ENCODE measurements at places on chromosomes 13 and 19. TPM values are rescaled to one million over a fixed set of nuclear protein-coding genes. Genes with fewer than 3 reads are reported as not detected.

DNA sequence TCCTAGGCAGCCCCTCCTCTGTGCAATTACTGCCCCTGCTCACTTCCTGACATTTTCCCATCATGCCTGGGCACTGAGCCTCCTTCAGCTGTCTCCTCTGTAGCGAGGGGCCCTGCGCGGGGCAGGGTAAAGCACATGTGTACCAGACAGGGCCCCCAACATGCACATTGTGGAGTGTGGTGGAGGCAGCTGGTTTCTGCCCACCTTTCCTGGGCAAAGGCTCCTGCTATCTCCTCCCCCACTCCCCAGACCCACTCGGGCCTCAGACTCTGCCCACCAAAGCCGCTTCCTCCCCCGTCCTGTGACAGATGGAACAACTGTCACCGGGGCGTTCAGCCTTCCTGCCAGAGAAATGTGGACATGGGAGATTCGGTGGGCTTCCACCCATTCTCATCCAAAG lies 2.9 kb upstream of the KPTN start:
- no peak for DNase-seq

- peak; percentile 95 for DNase-seq
Observed at GRCh38 chr19:7488736-7489353, at the start of gene PEX11G. TSS of gene PEX11G (minus strand) at chr19:7489035. CDS start at chr19:7489010, 25 bp downstream.

Gene PLEKHG2
- 10.7 TPM for total RNA-seq

Gene LENG9
- total RNA-seq = 3.9 TPM

DNA sequence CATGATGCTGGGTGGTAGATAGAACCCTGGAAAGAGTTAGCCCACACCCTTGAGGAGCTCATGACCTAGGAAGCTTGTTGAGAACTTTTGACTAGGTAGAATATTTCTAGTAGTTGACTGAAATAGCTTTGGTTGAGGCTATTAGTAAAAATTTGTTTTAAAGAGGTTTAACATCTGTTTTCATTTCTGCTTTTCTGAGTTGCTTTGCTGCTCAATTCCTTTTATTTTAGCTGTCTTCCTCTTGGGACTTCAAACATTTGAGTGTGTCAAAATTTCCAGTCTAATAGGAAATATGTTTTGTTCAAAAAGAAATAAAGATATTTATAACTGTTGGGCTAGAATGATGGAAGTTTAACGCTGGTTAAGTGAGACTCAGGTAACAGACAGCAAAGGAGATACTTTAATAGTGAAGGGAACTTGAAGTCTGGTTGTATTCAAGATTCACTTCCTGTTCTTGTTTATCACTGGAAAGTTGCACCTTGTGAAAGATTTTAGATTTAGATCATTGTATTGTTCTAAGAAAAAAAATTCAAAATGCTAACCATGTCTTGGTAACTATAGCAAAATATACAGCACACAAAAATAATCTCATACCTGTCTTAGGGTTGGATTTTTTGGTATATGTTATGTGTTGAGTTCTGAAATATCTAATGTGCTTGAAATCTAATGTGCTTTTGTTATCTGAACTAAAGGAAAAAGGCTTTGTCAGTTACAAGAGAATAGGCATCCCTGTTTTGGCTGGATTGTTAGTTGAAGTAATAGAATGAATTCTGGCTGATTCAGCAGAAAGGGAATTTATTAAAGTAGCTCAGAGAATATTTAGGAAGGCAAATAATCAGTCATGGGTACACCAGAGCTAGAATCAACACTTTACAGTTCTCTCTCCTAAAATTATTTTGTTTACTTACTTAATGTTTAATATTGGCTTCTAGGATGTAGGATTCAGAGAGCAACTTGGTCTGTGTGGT lies 24.4 kb upstream of the GPR18 start:
- DNase-seq = no peak

- DNase-seq = no peak
Observed at GRCh38 chr19:35206379-35206778, 22.2 kb downstream of the FAM187B start.

- no peak for DNase-seq
Observed at GRCh38 chr13:79870123-79870522, 389.2 kb downstream of the NDFIP2 start.

DNA sequence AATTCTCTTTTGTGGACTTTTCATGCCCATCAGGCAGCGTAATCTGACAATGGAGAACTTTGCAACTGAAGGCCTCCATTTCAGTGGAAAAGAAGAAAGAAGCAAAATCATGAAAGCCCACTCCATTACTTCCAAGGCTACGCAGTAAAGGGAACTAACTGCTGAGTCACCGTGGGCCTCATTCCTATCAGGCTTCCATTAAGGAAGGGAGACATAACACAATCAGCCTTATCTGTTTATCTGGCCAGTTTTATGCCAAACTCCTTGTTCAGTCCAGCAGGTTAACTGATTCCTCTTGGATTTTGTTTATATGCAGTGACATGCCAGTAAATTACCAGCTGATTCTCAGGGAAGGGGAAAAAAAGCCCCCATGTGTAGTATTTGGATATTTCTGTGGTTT lies 56.8 kb upstream of the KATNAL1 start:
- no peak for DNase-seq

Gene IL4I1
- total RNA-seq = 0.41 TPM

DNA sequence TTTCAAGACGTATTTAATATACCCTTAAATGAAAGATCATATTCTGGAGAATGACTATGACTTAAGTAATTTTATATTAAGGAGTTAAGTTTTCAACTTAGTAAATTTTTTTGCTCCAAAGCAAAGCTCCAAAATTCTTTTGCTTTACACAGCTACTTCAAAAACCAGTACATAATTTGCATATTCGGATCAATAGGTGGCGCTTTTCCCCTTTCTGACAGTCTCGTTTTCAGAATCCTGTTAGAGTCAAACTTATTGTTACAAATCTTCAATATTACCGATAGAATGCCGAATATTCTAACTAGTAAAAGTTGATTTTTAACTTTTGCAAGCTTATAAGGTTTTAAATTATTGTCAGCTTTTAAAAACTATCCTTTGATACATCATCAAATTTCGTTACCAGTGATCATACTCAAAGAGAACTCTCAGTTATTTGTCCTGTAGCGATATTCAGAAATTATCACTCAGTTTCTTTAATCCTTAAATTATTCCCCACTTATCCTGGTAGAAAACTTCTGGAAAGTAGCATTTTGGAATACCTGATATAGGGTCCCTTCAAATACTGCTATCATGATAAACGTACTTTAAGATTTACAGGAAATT lies 852.7 kb upstream of the KLHL1 start:
- no peak for DNase-seq

GRCh38 chr13:49567491-49567890 lies 17.9 kb downstream of the RCBTB1 start:
- no peak for DNase-seq

Gene KLK7
- not detected for total RNA-seq

- no peak for DNase-seq
Observed at GRCh38 chr13:113916330-113916815, 52.5 kb upstream of the GAS6 start.

Gene RGCC
- 30.4 TPM for total RNA-seq

DNA sequence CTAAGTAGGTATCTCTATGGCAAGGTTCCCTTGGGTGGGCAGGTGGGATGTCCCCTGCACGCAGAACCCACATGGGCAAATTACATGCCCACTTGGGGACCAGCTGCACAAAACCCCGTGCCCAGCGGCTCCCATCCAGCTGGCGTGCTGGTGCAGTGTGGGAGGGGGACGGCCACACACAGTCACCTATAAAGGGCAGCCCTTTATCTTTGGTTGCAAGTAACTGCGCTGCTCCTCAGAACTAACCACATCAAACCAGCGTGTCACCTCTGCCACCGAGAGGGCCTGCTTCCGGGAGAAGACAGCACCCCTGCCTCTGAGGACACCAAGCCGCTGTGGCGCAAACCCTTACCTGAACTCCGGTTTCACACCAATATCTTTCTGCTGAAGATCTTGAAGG lies 32.2 kb downstream of the ANKRD27 start:
- DNase-seq = no peak

- DNase-seq = no peak
Observed at GRCh38 chr19:43465468-43466120, at the start of gene LYPD3. TSS of gene LYPD3 (minus strand) at chr19:43465608. CDS start at chr19:43465571, 37 bp downstream.

GRCh38 chr19:3585301-3586126 lies at the start of gene GIPC3:
TSS of gene GIPC3 (plus strand) at chr19:3585478. CDS start at chr19:3585598, 120 bp downstream.
- no peak for DNase-seq

Gene KIRREL2
- total RNA-seq = not detected

GRCh38 chr19:29294343-29294811 lies 81.4 kb upstream of the UQCRFS1 start:
- DNase-seq = no peak

Gene PEAK3
- 0.71 TPM for total RNA-seq

Gene PODNL1
- not detected for total RNA-seq

- peak; percentile 35 for DNase-seq
Observed at GRCh38 chr19:29539670-29540069, 13.9 kb downstream of the VSTM2B start.

DNA sequence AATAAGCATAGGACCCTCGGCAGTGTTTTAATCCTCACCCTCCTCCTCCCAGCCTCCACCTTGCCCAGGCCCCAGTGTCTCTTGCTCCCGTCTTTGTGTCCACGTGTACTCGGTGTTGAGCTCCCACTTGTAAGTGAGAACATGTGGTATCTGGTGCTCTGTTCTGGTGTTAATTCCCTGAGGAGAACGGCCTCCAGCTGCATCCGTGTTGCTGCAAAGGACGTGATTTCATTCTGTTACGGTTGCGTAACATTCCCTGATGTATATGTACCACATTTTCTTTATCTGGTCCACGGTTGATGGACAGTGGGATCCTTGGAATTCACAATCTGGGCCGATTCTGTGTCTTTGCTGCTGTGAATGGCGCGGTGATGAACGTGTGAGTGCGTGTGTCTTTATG lies 44.7 kb upstream of the TFDP1 start:
- peak; percentile 22 for DNase-seq

Measured in sigmoid colon (tissue), 7 donors.